GF-D8 (cell line): ENCODE measurements at places on chromosomes 1 and 21.
A peak's percentile ranks its signal among the peaks of the same experiment; 100 is the strongest.

DNA sequence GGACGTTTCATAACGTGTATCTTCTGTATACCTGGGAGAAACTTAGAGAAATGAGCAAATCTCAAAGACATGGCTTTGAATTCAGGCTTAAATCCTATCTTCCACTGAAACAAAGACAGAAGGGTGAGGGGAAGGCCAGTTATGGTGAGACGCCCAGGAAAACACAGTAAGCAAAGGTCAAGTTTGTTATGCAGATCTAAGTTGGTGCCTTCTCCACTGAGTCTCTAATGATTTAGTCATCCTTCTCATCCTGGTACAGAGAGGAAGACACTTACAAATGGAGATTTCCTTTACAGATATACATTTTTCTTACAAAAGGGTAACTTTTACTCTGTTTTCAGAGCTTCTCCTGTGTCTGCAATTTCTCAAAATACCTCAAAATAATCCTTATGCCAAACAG lies 64.4 kb downstream of the MAP3K7CL start:
- DNase-seq: no peak

GRCh38 chr1:22080191-22080590 lies 27.7 kb downstream of the CDC42 start:
- DNase-seq: peak; percentile 35

- no peak for DNase-seq
These were observed at the start of gene ECM1 for GRCh38 chr1:150507912-150508864. TSS of gene ECM1 (plus strand) at chr1:150508109. CDS start at chr1:150508210, 101 bp downstream.

- no peak for DNase-seq
These were observed 10.7 kb upstream of the CSRP1 start for GRCh38 chr1:201517631-201518030.

DNA sequence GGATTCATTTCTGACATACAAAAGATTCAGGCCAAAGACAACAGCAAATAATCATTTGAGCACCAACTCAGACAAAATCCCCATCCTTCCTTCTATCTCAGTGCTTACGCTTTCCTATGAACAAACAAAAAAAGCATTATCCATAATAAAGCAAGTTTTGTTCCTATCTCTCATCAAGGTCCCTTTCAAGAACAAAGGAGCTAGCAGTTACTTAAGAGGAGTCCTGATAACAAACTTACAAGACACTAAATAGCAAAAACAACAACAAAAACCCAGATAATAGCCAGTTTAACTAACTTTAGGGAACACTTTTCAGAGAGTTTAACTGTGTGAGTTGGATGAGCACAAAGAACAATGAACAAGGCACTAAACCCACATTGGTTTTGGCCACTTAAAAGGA lies 10.5 kb downstream of the EVI5 start:
- DNase-seq: no peak

- DNase-seq: no peak
These were observed 4.0 kb downstream of the RNF207 start for GRCh38 chr1:6209661-6210580.

GRCh38 chr1:160129558-160129957 lies 14.0 kb downstream of the ATP1A2 start:
- DNase-seq: no peak

GRCh38 chr1:69613414-69613813 lies 45.7 kb downstream of the LRRC7 start:
- DNase-seq: no peak

GRCh38 chr1:163399001-163399400 lies 77.2 kb downstream of the NUF2 start:
- no peak for DNase-seq

GRCh38 chr1:173410794-173411236 lies 66.3 kb upstream of the PRDX6 start:
- no peak for DNase-seq

DNA sequence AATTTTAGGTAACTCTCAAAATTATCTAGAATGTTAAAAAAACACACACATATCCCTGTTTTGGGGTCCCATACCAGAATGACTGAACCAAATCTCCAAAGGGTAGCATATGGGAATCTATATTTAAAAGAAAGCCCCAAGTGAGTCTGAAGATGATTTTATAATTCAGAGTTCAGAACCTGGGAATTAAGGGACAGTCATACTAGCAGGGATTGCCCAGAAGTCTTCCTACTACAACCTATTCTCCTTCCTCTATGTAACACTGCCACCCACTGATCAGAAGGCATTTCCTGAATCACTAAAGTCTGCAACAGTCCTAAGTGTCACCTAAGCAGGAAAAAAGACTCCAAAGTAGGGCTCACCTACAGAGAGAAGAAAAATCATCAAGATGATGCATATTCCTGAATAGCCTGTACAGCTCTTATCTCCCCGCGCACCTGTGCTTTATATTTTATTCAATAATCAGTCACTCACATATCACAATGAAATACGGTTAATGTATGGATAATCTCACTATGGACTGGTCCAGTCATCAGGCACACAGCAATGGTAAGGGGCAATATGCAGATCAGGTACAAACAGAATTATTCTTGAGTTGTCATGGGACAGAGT lies 4.9 kb downstream of the RGS1 start:
- peak; percentile 4 for DNase-seq

- no peak for DNase-seq
These were observed 161.4 kb upstream of the TNR start for GRCh38 chr1:175904808-175905207.

GRCh38 chr1:92599184-92599583 lies 112.5 kb upstream of the GFI1 start:
- peak; percentile 73 for DNase-seq

- no peak for DNase-seq
These were observed 663.4 kb upstream of the PRMT6 start for GRCh38 chr1:106393046-106393445.

DNA sequence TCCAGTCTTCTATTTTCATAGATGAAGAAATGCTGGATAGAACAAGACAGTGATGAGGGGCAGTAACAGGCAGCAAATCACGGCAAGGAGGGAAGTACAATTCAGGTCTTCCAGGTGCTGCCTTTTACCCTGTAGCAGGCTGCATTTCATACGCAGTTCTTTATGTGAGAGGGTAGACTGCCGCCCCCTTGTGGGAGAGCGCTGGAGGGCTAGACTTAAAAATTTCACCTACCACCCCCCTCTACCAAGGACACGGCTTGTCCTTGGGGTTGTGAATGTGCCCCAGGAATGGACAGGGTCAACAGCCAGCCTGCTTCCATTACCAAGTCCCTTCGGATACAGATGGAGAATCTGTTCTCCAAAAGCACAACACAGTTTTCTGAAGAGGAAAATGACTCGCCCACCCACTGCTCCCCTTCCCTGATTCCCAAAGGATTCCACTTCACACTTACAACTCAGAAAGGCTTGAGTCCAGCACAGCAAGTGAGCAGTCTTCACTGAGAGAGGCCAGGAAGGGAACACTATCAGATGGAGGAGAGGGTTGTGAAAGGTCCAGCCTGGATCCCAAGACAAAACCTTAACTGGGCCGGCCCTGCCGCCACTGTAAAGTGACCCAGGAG lies 7.4 kb downstream of the WDR77 start:
- DNase-seq: no peak

DNA sequence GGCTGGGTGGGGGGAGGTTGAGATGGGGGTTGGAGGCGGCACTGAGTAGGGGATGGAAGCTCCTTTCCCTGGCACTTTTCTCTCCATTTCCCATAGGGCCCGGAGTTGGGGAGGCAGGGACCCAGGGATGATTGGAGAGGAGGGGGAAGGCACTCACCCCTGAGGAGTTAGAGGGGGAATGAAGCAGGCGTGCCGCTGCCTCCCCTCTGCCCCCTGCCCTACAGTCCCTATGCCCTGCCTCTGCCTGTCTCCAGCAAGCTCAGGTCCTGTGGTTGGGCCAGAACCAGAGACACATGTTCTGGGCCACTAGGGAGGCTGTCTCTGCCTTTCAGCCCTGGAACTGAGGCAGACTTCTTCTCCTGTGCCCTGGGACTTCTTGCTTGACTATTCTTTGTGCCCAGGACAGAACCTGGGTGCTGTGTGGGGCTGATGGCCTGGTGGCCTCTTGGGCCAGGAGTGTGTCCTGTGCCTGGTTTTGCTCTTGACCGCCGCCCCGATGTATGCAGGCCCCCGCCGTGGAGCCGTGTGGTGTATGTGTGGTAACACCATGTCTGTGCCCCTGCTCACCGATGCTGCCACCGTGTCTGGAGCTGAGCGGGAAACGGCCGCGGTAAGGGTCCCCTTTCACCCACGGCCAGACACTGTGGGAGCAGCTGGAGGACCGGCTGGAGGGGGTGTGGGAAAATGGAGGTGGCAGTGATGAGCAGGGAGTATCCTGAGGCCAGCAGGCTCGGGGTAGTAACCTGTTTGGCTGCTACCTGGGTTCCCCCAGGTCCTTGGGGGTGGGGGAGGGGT lies 1.4 kb downstream of the LYPLA2 start:
- no peak for DNase-seq

DNA sequence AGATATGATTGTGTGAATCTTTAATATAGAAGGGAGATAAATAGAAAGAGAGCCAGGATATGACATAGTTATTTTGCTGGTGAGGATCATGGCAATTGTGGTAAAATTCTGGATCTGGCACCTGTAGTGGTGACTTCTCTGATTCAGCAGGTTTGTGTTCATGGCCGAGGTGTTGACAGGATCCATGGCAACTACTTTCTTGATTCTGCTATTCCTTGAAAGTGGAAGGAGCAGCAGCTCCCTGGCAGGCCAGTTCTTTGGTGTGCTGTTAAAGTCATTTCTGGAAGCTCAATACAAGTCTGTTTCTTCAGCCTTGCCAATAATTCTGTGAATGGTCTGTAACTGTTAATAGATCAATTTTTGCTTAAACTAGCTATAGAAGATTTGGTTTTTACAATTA lies 33.4 kb downstream of the RGS4 start:
- DNase-seq: no peak
